Hippocampal formation (tissue), 2 donors: ENCODE measurements at places on chromosomes 3 and 15.

GRCh38 chr3:133674290-133674919 lies 12.7 kb upstream of the TOPBP1 start:
- DNase-seq = no peak

DNA sequence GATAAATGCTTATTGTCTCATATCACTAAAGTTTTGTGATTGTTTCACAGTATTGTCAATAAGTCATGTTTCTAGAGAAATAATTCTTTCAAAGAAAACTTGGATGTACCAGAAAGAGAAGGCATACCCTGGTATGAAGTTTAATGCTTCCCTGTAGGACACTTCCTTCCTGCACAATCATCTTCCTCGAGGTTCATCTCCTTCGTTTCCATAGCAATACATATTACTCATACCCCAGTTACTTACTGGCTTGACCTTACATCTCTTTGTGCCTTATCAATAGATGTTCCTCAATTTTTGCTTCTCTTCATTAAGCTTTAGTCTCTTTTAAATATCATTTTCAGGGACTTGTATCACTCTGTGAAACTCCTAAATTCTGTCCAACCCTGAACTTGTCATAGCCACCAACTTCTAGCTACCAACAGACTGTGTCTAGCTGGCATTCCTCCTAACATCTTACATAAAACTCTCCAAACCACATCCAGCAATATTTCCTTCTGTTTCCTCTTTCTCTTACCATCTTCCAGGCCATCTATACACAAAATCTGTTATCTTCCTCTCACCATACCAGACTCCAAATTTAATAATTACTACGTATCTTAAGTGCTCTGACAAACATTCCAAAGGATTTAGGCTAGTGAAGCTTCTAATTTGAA lies 134.3 kb downstream of the GADL1 start:
- DNase-seq = no peak

DNA sequence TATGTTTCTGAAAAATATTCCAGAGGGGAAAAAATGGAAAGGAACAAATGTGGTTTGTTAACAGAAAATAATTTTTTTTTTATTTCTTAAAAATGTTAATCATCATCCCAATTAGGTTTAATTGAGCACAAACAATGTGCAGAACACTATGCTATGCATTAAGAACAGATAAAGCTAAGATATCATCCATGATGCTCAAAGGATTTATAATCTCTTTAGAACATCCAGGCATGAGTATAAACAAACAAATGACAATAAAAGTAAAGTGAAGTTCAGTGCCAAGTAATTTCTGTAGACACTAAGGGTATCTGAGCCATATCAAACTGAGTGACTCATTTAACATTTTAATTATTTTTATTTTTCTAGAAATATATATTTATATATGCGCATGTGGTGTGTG lies 732.2 kb downstream of the NAALADL2 start:
- no peak for DNase-seq

GRCh38 chr15:85543741-85544155 lies 163.3 kb downstream of the AKAP13 start:
- no peak for DNase-seq

DNA sequence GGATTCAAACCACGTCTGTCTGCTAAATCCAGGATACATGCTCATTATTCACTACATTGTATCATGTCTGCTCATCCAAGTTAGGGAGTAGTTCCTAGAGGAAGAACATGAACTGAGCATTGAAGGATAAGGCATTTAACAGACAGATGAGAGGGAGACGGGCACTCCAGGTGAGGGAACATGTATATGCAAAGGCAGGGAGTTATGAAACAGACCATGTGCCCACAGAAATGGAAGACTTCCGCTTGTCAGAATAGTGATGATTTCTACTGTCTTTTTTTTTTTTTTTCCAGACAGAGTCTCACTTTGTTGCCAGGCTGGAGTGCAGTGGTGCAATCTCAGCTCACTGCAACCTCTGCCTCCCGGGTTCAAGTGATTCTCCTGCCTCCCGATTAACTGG lies 5.0 kb upstream of the NDUFAF1 start:
- no peak for DNase-seq

DNA sequence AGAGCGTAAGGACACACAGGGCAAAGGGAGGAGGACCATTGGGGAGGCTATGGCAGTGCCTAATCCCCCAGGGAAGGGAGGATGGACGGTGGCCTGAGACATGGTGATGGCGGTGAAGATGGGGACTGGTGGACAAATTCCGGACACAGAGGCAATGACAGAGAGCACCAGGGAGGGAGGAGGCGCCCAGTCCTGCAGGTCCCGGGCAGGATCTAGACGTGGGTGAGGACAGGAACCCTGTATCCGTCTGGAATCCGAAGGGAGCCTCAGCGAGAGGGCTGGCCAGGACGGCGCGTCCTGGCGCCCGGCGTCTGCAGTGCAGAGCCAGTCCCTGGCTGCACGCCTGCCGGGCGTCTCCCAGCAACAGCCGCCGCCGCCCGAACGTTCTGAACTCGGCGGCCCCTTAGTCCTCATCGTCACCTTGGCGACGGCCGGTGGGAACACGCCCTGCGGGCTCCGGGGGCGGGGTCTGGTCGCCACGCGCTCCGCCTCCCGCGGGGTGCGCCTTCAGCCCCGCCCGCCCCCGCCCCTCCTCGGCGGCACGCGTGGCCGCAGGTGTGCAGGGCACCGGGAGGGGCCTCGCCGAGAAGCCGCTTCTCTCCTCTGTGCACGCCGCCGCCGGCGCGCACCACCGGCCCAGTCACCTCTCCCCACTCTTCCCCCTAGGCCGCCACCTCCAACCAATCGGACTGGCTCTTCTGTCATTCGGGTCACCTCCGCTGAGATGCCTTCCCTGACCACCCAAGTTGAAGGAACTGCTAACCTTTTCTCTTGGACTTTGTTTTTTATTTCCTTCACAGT lies 11.6 kb downstream of the XIRP1 start:
- peak; percentile 42 for DNase-seq

GRCh38 chr3:123687286-123687685 lies 102.4 kb upstream of the HACD2 start:
- DNase-seq = no peak

- no peak for DNase-seq
Measured at GRCh38 chr3:138938056-138938876, 8.7 kb downstream of the FOXL2 start.

DNA sequence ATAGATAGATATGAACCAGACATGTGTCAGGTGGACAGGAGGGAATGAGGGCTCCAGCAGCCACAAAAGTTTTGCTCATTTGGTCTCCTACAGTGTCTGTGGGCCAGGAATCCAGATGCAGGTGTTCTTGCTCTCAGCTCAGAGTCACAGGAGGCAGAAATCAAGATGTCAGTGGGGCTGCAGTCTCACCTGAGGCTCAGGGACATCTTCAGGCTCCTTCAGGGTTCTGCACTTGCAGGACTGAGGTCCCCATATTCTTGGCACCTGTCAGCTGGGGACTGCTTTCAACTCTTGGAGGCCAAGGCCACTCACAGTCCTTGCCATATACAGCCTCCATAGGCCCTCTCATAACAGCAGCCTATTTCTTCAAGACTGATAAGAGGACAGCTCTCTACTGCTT lies 57.3 kb downstream of the PGPEP1L start:
- DNase-seq = no peak

GRCh38 chr3:154690413-154690812 lies 260.4 kb upstream of the GPR149 start:
- DNase-seq = no peak

DNA sequence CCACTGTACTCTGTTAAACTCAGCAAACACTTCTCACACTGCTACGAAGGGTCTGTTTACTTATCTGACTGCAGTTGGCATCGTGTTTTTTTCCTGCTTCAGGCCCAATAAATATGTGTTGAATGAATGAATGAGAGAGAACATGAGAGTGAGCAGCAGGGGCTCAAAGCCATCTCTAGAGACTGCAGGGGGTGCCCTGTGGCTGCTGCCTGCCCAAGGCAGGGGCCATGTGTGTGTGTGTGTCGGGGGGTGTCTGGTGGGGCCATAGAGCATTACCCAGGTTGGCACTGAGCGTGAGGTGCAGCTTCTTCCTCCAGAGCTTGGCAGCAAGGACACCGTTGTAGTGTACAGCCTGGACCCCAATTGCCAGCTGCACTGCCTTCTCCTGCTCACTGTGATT lies 14.8 kb downstream of the EPB42 start:
- no peak for DNase-seq

DNA sequence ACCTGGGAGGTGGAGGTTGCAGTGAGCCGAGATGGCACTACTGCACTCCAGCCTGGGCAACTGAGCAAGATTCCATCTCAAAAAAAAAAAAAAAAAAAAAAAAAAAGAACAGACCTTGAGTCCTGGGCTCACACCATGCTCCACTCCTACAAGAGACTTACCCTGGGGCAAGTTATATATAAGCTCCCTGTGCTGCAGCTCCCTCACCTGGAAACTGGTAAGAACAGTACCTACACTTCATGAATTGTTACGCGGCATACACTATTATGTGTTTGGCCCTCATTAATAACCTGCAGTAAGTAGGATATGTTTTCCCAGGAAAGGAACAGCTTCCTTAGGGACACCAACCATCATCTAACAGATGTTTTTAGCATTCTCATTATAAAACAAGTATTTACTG lies 119.6 kb downstream of the FMN1 start:
- DNase-seq = no peak

DNA sequence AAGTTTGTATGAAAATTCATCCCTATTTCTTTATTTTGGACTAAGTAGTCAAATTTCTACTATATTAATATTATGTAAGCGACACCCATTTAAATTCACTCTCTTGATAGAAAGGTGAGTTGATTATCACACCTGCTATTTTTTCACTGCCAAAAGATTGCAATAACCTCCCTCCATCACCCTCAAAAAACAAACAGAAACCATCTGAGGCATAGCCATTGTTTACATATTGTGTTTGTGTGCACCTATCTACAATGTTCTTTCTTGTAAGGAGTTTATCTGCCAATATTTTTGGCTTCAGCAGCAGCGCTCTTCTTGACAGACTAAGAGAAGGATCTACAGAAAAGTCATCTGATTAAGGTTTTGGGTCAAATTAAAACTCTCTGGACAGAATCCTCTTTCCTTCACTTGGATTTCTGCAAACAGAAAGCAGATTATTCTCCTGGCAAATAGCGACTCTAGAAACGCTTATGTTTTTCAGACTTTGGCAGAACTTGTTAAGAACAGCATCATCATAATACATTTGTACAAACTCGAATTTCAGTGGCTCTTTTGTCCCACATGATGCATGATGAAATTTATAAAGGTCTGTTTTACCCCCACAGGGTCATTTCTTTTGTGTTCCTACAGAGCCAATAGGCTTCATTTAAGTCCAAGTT lies 48.6 kb downstream of the KCNMB2 start:
- no peak for DNase-seq

GRCh38 chr3:13204177-13204581 lies 130.9 kb upstream of the IQSEC1 start:
- no peak for DNase-seq

GRCh38 chr15:67869701-67870100 lies 29.9 kb upstream of the RNU6-1 start:
- no peak for DNase-seq

- no peak for DNase-seq
Measured at GRCh38 chr3:27533718-27534573, 49.8 kb upstream of the SLC4A7 start.

GRCh38 chr3:105366326-105367062 lies at the start of gene ALCAM:
TSS of gene ALCAM (plus strand) at chr3:105366909.
- peak; percentile 98 for DNase-seq
